Activated T-helper 9 cell treated with anti-CD3 and anti-CD28 coated beads, Interleukin-2, amount 50 U/mL, for 16 hours (primary cell): ENCODE measurements at places on chromosomes 3 and 15.

- DNase-seq, result no peak
These were observed 477.7 kb downstream of the ZBBX start for GRCh38 chr3:166902374-166902773.

GRCh38 chr3:149476225-149476624, 1.7 kb downstream of the TM4SF4 start:
- DNase-seq, result no peak

DNA sequence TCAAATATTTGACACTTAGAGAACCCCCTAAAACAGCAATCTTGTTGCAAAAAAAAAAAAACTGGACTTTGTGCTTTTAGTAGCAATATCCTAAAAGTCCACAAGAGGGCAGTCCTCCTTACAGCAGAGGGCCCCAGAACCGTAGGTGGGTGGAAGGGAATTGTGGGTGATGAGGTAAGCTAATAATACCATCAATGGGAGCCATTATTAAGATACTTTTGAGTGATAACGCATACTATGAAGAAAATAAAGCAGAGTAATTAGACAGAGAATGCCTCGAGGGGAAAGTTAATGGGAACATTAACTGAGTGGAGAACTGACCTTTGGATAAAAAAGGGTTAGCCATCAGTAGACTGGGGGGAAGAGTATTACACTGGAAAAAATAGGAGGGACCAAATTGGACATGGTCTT, 229.9 kb downstream of the THRB start:
- no peak for DNase-seq

- DNase-seq, result no peak
These were observed 216.5 kb upstream of the SEMA6D start for GRCh38 chr15:47500842-47501241.

DNA sequence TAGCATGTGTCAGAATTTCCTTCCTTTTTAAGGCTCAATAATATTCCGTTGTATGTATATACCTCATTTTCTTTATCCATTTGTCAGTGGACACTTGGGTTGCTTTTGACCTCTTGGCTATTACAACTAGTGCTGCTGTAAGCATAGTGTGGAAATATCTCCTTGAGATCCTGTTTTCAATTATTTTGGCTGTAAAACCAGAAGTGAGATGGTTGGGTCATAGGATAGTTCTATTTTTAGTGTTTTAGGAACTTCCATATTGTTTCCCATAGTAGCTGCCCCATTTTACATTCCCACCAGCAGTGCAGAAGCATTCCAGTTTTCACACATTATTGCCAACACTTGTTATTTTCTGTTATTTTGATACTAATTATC, 70.4 kb upstream of the C15orf39 start:
- DNase-seq, result no peak

GRCh38 chr15:70430069-70430468, 332.4 kb upstream of the TLE3 start:
- no peak for DNase-seq

DNA sequence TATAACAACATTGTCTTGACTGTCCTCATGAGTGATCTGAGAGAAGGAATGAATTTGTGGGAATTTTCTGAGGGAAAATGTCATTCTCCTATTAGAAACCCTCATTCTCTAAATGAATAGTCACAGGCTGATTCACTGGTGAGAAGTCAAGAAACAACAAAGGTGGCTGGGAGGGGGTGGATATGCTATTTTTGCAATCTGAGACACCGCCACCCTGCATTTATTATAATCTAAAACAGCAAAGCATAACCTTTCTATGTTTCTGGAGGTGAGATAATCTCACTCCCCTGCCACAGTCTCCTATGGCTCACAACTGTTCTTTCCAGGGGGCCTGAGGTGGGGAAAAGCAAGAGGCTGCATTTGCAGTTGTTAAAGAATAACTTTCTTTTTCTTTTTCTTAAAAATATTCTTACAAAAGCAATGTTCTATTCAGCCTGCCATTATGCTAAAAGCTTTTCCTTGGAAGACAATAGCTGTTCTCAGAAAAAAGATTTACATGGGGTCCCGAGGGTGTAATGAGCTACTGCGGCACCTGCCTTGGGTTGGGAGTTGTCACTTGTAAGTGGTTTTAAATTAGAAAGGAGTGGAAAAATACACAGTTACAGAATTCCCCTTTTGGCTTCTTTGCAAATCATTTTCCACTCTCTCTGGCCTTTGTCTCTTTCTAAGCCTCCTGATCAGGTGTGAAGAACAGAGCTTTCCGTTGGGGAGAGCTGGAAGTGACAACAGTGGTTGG, 220.9 kb downstream of the AGBL1 start:
- no peak for DNase-seq

DNA sequence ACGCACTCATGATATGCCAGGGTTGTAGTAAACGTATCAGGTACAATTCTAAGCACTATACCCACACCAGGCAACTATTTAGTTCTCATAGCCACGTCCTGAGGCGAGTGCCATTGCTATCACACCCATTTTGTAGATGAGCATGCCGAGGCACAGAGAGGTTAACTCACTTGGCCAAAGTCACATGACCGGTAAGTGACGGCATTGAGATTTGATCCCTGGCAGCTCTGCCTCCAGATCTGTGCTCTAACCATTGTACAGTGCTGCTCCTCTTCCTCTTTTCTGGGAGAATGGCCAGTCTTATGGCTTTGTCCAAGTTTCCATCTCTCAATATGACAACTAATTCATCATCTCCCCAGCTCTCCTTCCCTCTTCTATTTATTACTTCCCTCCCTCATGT, 18.9 kb upstream of the ATP2B2 start:
- DNase-seq, result no peak

GRCh38 chr15:93362821-93363220, 273.8 kb upstream of the RGMA start:
- no peak for DNase-seq

DNA sequence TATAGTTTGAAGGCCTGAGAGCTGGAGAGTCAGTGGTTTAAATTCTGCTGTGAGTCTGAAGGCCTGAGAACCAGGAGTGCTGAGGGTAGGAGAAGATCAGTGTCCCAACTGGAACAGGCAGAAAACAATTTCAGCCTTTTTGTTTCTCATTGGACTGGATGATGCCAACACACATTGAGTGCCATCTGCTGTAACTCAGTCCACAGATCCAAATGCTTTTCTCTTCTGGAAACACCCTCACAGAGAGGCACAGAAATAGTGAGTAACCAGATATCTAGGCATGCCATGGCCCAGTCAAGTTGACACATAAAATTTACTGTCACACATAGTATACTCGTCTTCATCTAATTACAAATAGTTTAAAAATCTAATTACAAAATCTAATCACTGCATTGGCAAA, 100.8 kb downstream of the NEO1 start:
- DNase-seq, result no peak

GRCh38 chr3:140899363-140899762, 42.3 kb upstream of the SLC25A36 start:
- DNase-seq, result no peak

GRCh38 chr3:128397484-128397883, 69.2 kb downstream of the DNAJB8 start:
- DNase-seq, result no peak

GRCh38 chr3:98730338-98730737, 32.8 kb upstream of the ST3GAL6 start:
- DNase-seq, result no peak

DNA sequence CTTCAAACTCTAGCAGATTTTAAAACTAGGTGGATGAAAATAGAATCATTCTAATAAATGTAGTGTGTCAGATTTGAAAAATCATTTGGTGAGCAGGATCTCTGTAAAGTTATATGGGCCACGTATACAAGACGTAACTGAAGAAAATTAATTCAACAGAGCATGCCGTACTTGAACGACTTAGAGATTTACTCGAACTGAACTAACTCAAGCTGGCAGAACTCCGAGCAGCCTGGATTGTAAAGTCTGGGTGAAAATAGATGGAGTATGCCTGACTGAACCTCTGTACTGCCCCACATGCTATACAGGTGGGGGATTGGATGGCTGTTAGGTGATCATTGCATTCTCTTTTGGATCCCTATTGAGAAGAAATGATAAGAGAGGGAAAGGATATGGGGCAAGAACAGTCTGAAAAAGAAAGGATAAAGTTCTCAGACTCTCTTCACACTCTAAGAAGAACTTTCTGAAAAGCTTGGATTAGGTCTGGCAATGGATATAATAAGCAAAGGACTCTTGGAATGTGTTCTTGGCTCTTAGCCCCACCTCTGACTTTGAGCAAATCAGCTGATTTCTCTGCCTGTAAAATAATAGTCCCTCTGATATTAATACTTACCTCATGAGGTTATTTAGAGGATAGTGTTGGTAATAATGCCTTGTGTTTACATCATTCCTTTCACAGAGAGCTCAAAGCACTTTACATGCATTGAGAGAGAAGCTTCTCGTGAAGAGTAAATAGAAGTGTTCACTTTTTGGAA, 147.5 kb downstream of the FILIP1L start:
- DNase-seq, result no peak

DNA sequence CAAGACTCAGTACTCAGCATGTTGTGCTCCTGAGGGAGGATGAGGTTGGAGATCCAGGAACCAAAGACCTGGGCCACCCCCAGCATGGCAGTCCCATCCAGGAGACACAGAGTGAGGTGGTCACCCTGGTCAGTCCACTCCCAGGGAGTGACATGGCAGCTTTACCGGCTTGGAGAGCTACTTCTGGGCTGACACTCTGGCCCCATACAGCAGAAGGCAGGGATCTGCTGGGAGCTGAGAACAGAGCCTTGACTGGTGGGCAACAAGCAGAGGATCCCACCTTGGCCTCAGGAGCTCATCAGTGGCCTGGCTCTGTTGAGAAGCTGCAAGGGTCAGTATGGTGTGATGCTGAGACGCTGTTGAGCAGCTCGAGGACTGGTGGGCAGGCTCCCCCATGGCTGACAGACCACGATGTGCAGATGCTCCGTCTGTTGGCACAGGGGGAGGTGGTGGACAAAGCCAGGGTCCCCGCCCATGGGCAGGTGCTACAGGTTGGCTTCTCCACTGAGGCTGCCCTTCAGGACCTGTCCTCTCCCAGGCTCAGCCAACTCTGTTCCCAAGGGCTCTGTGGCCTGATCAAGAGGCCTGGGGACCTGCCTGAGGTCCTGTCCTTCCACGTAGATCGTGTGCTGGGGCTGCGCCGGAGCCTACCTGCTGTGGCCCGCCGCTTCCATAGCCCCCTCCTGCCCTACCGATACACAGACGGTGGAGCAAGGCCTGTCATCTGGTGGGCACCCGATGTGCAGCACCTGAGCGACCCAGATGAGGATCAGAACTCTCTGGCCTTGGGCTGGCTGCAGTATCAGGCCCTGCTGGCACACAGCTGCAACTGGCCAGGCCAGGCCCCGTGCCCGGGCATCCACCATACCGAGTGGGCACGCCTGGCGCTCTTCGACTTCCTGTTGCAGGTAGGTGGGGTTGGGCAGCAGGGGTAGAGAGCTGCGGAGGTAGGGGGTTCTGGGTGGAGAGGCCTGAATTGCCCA, 53.8 kb downstream of the GASK1A start:
- DNase-seq, result no peak
